ENCODE measurements at places on chromosomes 4 and X.

- no peak for DNase-seq
Observed at GRCh38 chr4:37983951-37984350, 23.8 kb downstream of the PTTG2 start.

GRCh38 chr4:169841776-169842175, 84.0 kb upstream of the HPF1 start:
- DNase-seq: no peak

GRCh38 chrX:119826399-119826959, 26.3 kb downstream of the UPF3B start:
- no peak for DNase-seq

- no peak for DNase-seq
Observed at GRCh38 chr4:83153417-83153816, 38.9 kb upstream of the PLAC8 start.

DNA sequence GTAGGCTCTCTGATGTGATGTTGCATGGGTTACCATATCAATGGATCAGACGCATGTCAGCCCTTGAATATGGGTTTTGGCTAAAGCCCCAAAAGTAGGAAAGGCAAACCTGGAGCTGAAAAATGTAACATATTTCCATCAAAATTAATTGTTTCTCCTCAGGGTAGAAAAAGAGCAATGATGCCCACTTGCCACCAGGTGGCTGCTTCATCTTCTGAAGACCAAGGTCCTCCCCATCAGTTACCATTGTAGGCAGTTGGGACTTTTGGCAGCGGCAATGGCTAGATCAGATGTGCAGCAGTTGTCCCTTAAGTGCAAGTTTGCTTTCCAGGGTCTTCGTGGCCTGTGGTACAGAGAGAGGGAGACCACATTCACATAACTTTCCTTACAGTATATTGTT, 118.2 kb downstream of the NAF1 start:
- peak; percentile 10 for DNase-seq

DNA sequence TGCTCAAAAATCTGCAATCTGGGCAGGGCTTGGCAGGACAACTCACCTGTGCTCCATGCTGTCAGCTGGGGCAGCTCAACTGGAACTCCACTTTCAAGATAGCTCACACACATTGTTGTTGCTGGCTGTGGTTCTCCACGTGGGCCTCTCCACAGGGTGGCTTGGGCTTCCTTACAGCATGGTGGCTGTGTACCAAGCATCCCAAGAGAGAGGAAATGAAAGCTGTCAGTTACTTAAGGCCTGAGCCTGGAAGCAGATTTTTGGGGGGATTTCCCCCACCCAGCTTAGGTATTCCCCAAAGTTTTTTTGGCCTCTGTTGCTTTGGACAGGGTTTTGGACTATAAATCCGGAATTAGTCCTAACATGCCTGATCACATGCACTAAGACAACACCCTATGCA, 81.0 kb downstream of the BCOR start:
- no peak for DNase-seq

- DNase-seq: no peak
Observed at GRCh38 chrX:39689376-39690104, 408.2 kb downstream of the BCOR start.

GRCh38 chr4:51894059-51894645, 51.2 kb downstream of the DCUN1D4 start:
- DNase-seq: peak; percentile 36

GRCh38 chrX:48597353-48598264, at the start of gene WDR13:
TSS of gene WDR13 (plus strand) at chrX:48597492. CDS start at chrX:48597997, 505 bp downstream.
- peak; percentile 94 for DNase-seq

DNA sequence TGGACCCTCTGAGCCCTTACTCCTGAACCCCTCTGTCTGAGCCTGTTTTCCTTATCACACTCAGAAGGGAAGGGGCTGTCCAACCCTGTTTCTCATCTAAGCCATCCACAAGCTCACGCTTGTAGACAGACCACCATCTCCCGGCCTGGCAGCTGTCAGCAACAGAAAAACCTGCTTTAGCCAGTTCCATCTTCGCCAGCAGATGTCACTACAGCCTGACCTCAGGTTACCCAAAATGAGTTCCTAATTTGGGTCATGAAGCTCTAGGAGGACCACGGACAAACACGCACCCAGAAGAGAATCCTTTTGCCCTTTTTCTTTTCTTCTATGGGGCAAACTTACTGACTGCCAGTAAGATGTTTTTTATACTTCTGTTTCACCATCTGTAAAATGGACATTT, 445.4 kb downstream of the BCOR start:
- DNase-seq: no peak

DNA sequence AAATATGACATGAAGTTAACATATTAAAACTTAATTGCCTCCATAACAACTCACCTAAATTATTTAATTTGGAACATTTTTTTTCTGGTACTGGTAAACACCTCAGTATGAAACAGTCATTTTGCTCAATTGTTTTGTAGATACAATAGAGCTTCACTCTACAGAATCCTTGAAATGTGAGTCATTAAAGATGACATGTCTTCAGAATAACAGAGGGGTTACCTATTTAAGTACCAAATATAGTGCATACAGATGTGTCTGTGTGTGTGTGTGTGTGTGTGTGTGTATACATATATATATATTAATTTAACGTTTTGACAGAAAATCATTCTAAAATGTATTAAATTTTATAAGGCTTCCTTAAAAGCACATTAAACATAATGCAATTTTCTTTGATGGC, 297.6 kb downstream of the INPP4B start:
- no peak for DNase-seq

- no peak for DNase-seq
Observed at GRCh38 chr4:108205859-108206258, 37.1 kb upstream of the LEF1 start.

- DNase-seq: no peak
Observed at GRCh38 chr4:53900271-53900649, 164.1 kb downstream of the CHIC2 start.

DNA sequence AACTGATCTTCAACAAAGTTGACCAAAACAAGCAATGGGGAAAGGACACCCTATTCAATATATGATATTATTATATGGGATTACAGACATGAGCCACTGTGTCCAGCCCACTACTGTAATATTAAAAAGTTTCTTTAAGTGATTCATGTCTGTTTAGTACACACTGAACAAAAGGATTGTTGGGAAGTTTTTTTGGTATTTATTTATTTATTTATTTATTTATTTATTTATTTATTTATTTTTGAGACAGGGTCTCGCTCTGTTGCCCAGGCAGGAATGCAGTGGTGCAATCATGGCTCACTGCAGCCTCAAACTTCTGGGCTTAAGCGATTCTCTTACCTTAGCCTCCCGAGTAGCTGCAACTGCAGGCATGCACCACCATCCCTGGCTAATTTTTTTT, 58.4 kb upstream of the PGAM4 start:
- no peak for DNase-seq

DNA sequence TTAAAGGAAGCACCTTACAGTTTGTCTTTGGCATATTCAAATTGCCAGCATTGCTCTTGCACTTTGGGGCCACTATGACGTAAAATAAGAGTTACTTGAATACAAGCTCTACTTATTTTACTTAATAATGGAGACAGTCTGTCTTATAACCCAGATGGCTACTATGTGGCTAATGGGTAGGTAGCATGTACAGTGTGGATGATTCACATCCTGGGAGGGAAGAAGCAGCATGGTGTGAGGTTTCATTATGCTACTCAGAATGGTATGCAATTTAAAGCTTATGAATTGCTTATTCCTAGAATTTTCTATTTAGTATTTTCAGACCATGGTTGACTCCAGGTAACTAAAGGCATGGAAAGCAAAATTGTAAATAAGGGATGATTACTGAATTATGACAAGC, 761.8 kb upstream of the ATOH1 start:
- peak; percentile 64 for DNase-seq

GRCh38 chr4:170875868-170876267, 786.1 kb upstream of the AADAT start:
- no peak for DNase-seq

GRCh38 chrX:107827030-107827831, 1.6 kb downstream of the MID2 start:
- DNase-seq: no peak

GRCh38 chrX:130295519-130296296, 27.0 kb upstream of the ZNF280C start:
- DNase-seq: no peak

DNA sequence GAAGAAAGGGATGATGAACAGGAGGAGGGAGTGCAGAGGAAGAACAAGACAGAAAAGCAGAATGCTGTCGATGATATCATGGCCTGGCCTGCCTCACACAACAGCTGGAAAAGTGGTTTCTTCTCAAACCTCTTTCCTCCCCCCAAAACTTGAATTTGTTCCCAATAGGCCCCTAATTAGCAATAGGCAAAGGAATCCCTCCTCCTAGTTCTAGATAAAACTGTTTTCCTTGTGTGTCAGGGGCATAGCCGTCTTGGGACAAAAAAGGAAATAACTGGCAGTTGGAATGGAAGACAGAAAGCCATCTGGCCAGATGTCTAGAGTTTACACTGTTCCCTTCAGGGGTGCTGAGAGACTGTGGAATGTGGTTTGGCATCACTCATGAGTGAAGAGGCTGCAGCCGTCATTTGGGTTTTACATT, 177.8 kb upstream of the C1QTNF7 start:
- peak; percentile 63 for DNase-seq

DNA sequence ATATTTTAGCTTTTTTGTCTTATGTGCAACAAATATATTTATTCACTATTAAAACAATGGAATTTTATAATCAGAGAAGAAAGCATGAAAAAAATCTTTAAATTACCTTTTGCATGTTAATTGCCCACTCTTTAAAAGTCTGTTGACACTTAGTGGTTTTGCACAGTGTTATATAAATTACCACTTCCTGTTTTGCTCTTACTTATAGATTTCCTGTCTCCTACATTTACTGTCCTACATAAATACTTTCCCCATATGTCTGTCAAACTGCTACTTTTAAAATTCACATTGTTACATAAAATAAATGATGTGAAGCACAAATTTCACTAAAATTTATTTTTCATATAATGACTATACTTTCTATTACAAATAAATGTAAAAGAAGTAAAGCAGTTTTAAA, 161.1 kb upstream of the NDST4 start:
- no peak for DNase-seq

GRCh38 chr4:116480546-116480945, 604.8 kb downstream of the TRAM1L1 start:
- no peak for DNase-seq

- DNase-seq: no peak
Observed at GRCh38 chr4:105594099-105595010, 41.9 kb downstream of the ARHGEF38 start.

GRCh38 chr4:174580597-174580996, 58.3 kb upstream of the HPGD start:
- DNase-seq: no peak

DNA sequence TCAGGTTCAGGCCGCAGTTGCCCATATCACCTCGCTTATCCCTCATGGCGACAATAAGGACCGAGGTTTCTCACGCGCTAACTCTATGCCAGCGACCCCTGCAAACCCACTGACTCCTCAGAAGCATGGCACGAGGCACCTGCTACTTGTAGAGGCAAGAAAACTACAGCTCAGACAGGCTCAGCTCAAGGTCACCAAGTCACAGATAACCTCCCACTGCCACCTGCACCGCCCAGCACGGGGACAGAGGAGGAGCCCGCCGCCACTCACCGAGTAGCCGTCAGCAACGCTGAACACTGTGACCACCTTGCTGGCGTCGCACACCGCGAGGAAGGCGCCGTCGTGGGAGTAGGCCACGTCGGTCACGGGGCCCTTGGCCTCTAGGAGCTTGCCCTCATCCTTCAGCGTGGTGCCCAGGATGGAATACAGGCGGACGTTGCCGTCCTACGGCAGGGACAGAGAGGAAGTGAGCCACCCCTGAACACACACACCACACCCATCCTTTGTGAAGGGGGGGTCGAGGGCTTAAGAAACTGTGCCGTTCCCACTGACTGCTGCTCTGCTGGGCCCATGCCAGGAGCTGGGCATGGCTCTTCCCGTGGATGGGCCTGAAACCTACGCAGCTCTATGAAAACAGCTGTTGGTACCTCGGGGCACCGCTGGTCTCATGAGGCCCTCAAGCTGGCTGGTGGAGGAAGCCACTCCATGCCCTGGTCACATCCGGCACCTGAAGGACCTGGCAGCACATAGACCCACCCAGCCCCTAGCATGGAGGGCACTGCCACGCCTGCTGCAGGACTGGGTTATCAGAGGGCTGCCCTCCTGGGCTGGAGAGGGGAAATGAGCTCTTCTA, 38.9 kb downstream of the WDR1 start:
- no peak for DNase-seq

- DNase-seq: no peak
Observed at GRCh38 chr4:95156452-95156765, 392.4 kb downstream of the UNC5C start.

DNA sequence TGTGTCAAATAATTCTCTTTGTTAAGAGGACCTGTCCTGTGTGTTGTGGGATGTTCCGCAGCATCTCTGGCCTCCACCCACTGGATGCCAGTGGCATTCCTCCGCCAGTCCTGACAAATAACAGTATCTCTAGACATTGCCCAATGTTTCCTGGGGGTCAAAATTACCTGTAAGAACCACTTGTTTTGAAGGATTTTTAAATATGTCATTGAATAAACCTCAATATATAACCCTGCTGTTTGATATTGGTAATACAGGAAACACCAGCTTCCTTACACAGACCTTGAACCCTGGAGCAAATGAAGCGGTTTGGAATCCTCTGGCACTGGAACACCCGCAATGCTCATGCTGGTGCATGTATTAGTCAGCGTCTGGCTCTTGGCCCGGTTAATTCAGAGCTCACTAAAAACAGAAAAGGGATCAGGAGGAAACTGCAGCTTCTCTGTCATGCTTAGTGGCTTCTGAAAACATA, 101.3 kb downstream of the TBL1X start:
- DNase-seq: peak; percentile 92

- DNase-seq: no peak
Observed at GRCh38 chr4:169094656-169095231, 84.7 kb upstream of the CBR4 start.

DNA sequence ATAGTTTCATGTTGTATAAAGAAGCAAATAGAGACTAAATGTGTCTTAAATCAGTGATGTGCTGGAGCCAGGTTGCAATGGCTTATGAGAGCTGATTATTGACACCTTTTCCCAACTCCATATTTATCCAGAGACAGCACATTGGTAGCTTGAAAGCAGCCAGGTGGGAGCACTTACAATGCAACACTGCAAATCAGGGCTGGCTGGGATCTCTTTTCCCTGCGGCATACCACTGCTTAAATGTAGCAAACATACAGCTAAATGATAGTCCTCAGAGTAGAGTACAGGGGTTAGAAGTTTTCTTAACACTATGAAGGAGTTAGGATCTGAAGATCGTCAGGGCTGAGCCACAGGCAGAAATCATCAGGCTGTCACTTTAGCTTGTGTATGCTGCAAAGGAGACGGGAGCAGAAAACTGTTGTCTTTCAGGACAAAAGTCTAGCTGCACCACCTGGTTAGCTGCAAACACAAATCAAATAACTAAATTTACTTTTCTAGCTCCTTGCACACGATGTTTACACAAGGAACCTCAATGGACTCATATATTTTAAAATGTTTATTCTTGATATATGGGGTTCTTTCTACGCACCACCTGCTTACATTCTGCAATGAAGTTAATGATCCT, 527.3 kb downstream of the TLL1 start:
- DNase-seq: no peak

GRCh38 chr4:78426972-78427371, 124.6 kb upstream of the ANXA3 start:
- DNase-seq: no peak

Data from fibroblast of skin of abdomen (primary cell).